ENCODE measurements at places on chromosomes 4 and X.
A peak's percentile ranks its signal among the peaks of the same experiment; 100 is the strongest.

- DNase-seq = no peak
These were observed 1.0 kb downstream of the TRMT44 start for GRCh38 chr4:8441499-8442091.

DNA sequence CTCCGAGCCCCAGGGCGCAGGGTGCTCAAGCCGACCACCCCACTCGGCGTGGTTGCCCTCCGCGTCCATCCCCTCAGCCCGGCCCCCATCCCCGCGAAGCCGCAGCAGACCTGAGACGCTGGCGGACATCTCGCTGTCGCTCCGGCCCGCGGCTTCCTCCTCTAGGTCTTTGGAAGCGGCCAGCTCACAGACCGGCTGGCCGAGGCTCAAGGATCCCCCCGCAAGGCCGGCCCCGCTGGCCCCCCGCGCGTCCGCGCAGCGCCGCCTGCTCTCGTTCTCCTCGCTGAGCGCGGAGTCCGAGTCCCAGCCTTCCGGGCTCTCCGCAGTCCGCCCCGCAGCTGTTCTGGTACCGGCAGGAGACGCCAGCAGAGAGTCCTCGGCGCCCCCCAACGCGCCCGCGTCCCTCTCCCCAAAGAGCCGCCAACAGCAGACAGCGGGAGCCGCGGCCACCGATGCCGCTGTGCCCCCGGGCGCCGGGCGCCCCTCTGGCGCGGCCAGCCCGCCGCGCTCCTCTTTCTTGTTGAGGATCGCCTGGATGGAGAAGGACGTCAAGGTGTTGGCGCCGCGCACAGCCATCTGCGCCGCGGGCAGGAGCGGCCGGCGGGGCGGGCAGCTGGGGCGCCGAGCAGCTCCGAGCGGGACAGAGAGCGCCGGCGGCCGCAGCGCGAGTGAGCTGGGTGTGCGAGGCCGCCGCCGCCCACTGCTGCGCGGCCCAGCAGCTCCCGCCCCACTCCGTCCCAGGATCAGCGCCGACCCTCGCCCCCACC lies at the start of gene NKX3-2:
Gene NKX3-2 (minus strand): TSS at position 670 of the 767 bp plus-strand sequence. CDS start 94 bp downstream, at position 576.
- peak; percentile 40 for DNase-seq

DNA sequence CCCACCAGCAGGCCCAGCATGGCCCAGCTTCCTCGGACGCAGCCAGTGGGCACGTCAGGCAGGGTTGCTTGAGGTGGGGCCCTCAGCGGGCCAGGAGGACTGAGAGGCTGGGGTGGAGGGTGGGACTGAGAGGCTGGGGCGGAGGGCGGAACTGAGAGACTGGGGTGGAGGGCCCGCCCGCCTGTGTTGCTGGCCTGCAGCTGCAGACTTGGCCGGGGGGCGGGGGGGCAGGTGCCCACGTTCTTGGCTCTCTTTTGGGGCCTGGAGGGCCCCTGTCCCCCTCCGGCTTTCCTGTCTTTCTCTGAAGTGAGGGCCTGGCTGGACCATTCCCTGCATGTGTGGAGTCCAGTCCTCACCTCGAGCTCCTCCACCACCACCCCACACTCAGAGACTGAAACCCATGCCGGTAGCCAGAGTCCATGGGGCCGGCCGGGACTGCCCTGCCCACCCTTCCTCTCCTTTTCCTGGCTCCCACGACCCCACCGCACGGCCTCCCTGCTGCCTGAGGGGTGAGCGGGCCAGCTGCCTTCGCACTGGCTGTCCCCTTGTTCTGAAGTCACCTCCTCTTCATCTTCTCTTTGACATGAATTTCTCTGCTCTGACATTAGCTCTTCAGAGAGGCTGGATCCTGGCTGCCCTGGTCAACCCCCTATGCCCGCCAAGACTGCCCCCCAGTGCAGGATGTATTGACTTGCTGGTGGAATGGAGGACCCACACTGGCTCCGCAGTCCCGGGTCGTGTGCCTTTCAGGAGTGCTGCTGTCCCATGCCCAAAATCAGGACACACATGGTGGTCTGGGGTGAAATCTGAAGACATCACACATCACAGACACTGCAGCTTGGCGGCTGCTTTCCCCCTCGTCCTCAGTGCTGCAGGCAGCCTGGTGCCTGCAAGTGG lies 10.1 kb upstream of the NKX1-1 start:
- no peak for DNase-seq

DNA sequence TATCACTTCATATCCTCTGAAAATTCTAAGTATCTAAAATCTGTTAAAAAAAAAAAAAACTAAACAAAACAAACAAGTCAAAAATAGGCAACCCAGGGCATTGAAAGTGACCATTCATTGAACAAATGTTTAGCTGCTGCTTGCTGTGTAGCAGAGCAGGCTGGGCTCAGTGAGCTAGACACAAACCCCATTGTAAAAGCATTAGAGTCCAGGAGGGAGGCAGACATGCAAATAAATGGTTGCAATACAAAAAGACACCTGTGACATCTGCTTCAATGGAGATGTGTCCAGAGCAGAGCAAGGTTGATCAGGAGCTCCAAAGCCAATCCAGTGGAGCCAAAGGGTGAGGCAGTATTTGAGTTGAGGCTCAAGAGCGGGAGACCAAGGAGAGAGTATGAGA lies 267.3 kb upstream of the GATB start:
- DNase-seq = no peak
